ENCODE measurements at places on chromosomes 16 and 17. TPM values are rescaled to one million over a fixed set of nuclear protein-coding genes. Genes with fewer than 3 reads are reported as not detected.

GAN gene
- 11.3 TPM for total RNA-seq

PRAC1 gene
- not detected for total RNA-seq

TAC4 gene
- not detected for total RNA-seq

KRT16 gene
- total RNA-seq: 0.28 TPM

- peak; percentile 54 for DNase-seq
Measured at GRCh38 chr17:28716740-28717577, 709 bp downstream of the RAB34 start.

DNA sequence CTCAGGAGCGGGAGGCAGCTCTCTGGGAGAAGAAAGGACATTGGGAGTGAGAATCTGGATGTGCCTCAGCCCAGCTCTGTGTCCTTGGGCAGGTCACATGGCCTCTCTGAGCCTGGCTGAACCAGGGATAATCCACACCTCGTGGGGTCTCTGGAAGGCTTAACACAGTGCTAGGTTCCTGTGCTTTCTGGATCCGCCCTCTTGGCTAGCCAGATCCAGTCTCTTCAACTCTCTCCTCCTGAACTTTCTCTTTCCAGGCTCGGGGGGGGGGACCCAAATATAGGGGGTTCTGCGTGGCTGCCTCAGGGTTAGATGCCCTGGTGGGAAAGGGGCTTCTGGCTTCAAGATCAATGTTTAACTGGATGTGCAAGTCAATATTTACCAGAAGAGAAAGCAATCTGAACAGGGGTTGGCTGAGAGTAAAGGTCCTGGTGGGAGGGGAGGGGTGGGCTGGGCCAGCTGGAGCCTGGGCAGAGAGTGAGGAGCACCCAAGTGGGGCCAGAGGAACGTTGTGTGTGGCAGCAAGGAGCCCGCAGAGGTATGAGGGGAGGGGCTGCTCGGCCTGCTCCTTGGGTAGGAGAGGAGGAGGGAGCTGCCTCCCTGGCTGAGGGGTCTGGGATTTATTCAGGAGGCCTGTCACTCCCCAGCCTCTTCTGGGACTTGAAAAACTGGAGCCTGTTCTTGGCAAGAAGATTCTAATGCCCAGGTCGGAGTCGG is at the start of gene SERPINF2:
SERPINF2 (plus strand) TSS at position 501 of the 717 bp plus-strand sequence. CDS start 2,125 bp downstream, outside the sequence.
- DNase-seq: no peak

DNA sequence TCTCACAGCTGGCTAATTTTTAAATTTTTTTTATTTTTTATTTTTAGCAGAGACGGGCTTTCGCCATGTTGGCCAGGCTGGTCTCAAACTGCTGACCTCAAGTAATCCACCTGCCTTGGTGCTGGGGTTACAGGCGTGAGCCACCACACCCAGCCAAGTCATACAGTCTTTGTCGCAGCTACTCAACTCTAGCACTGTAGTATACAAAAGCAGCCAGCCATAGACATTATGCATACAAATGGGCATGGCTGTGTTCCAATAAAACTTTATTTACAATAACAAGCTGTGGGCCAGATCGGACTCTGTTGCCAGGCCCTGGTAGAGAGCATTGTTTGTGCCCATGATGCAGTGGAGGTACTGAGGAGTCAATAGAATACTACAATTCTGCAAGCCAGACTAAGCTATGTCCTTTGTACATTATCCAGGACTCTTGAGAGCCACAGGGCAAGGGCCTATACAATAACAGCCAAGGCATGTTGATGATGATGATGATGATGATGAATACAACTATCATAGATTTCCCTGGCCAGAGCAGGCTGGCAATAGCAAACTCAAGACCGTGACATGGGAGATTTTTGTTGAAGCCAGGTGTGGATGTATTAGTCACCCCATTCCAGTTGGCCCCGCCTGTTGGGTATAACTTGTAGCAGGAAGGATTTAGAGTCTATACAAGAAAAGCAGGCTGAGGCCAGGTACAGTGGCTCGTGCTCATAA is 101.8 kb downstream of the MYH11 start:
- no peak for DNase-seq

DNA sequence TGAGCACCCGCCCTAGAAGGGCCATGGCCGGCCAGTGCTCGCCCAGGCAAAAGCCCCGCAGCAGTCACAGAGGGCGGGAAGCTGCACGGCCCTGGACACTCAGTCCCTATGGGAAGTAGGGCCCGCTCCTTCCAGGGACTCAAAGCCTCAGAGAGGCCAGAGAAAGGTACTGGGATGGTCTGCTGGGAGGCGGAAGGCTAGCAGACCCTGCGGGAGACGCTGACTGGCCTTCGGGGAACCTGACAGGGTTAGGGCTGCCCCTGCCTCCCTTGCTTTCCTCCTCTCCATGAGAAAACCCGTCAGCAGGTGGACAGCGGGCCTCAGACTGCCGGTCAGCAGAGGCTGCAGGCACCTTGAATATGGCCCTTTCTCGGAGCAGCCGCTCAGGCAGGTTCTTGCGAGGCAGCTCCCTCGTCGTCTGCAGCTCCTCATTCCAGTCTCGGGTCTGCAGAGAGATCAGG is 11.5 kb downstream of the CLUH start:
- DNase-seq: no peak

DNA sequence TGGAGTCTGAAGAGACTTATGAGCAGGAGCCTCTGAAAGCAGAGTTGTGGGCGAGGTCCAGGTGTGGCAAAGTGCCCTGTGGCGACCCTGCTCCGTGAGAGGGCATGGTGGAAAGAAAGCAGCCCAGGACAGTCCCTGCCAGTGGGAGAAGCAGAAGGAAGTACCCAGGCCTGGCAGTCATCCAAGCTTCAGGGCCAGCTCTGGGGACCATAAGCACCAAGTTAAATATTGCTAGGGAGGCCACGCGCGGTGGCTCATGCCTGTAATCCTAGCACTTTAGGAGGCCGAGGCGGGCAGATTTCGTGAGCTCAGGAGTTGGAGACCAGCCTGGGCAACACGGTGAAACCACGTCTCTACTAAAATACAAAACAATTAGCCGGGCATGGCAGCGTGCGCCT is 4.9 kb upstream of the ASGR1 start:
- no peak for DNase-seq

All from dermis blood vessel endothelial cell (primary cell).